Lower lobe of right lung (tissue), 2 donors: ENCODE measurements at places on chromosomes 12 and 14. TPM values are rescaled to one million over a fixed set of nuclear protein-coding genes. Genes with fewer than 3 reads are reported as not detected.

Gene COX8C
- total RNA-seq, result not detected

Gene CIROP
- total RNA-seq, result not detected

Gene NINJ2
- 18.1 TPM for total RNA-seq

Gene BCL2L14
- 2.6 TPM for total RNA-seq

Gene DMAC2L
- 19.6 TPM for total RNA-seq

- no peak for DNase-seq
These were observed 28.1 kb downstream of the TNFAIP2 start for GRCh38 chr14:103151270-103151945.
